ENCODE measurements at places on chromosomes 12 and 14.

DNA sequence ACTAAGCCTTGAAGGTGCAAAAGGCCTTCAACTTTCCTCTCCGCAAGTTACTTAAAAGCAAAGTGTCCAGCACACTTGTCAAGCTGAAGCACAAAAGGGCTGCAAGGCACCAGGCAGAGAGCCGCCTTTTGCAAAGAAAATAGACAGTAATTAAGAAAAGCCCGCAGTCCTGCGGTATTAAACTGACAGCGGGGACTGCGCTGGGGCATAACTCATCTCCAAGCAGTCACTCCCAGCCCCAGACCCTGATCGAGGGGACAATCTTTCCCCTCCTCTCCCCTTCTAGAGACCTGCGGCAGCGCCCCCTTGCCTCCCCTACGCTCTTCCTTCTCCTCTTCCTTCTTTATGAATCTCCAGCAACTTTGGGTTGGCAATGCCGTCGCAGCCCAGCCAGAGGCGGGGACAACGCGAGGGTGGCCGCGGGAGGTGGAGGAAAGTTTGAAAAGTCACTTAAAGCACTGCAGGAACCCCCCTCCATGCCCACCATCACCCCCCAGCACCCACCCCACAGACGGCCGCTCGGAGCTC is 200.9 kb upstream of the CAND1 start:
- peak; percentile 11 for DNase-seq

GRCh38 chr14:103129301-103130016 is 6.2 kb downstream of the TNFAIP2 start:
- DNase-seq, result no peak

DNA sequence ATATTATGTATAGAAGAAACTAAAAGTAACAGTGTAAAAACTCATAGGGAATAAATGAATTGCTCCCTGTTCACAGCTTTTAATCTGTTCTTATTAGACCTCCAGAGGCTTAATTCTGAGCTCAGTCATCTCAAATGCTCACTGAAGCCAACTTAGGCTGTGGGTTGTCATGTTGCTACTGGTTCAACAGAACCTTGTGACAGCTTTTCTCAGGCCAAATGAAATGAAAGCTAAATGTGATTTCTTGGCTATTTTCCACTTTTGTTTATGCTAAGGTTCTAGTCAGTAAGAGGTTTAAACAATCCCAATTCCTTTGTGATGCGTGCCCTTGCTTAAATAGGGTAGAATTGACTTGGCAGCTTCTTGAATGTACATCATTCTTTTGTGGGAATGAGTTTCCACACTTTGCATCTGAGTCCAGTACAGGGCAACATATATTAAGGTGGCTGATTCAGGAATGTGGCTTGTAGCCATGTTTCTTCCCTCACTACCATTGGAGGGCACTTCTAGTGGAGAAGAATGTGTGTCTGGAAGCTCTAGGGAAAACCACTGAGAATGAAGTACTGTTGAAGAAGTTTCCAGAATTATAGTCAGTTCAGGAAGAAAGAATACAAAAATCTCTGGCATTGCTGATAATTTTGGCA is 156.4 kb downstream of the NEDD1 start:
- no peak for DNase-seq

DNA sequence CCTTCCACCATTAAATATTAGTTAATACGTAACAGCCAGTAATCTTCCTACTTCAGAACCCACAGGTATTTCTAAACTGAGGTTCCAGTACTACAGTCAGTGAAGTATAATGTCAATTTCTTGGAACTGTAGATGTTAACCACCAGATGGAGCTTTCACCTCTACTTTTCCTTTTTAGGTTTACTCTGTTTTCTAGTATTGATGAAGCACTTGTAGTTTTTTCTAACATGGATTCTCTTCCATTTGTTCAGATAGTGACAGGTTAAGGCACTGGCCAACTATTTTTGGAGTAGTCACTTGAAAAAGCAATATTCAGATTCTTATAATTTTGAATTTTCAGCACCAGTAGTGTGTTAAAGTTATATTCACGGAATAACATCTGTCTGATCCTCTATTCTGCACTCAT is 4.6 kb upstream of the SEC23A start:
- DNase-seq, result peak; percentile 4

GRCh38 chr12:3913278-3913677 is 40.1 kb upstream of the PARP11 start:
- no peak for DNase-seq

DNA sequence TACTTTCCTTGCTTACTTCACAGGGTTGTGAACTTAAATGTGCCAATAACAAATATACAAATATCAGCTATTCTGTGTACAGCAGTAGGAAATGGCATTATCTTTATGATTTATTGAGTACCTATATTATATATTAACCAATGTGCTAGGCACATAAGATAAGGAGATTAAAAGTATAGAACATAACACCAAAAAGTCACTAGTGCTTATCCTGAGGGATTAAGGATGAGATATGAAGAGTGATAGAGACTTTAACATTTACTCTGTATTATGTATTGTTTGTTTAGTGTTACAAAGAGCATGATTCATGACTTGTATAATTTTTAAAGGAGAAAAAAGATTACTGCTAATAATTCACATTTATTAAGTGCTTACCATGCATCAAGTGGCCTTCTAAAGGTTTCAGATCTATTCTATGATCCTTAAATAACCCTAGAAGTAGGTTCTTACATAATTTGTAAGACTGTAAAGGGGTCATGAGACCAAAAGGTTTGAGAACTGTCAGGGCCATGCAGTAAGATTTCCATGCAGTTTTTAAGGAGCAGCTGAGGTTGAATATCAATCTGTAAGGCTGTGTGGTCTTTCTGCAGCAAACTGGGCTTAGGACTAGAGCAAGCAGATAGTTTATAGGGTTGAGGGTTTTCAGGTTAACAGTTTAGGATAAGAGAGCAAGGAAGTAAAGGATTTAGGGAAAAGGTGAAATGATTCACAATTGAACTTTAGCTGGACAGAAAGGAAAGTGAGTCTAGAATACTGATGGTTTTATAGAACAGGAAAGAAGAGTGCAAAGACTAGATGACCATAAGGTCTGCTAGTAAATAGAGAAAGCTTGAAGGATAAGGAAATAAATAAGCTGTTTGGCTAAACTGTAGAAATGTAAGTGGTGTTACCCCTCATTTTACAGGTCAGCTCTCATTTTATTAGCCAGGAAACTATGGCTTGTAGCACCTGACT is 7.0 kb downstream of the PYROXD1 start:
- DNase-seq, result no peak

DNA sequence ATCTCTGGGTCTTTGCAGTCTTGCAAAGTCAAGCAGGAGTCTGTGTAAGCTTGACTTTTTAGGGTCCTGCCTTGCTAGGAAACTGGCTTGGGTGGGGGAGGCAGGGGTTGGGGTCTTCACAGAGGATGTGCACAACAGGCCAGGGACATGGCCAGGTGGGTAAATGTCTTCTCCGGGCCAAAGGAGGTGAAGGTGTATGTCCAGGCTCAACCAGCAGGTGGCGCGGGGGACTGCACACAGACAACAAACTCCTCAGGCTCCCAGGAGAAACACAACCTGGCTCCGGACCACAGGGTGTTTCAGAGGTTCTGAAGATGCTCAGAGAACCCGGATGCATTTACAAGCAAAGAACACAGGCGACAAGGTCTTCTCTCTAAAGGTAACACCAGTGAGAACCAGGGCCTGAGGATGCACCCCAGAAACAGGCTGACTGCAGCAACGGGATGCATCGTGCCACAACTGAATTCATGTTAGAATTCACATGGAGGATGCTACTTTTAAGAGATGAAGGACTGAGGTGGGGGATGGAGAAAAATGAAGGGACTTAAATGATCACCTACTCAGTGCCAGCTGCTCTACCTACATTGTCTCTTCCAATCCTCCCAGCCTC is 56.0 kb downstream of the PLEKHG3 start:
- DNase-seq, result no peak

DNA sequence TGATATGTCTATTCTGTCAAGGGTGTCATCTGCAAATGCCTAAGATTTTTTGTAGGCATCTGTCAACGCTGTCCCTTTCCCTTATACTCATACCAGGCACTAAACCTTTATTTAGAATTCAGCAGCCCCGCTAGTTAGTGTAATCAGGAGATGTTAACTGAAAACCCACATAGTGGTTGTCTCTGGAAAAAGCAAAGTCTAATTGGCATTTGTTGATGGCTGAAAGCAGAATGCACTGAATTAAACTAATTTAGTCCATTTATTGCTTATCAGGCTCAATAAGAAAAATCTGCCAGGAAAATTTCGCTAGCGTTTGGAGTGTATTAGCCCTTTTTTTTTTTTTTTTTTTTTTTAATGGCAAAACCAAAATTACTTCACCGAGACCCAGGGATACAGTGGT is 34.5 kb downstream of the TDP1 start:
- DNase-seq, result no peak

- DNase-seq, result peak; percentile 9
These were observed 27.5 kb upstream of the DCN start for GRCh38 chr12:91210144-91210543.

DNA sequence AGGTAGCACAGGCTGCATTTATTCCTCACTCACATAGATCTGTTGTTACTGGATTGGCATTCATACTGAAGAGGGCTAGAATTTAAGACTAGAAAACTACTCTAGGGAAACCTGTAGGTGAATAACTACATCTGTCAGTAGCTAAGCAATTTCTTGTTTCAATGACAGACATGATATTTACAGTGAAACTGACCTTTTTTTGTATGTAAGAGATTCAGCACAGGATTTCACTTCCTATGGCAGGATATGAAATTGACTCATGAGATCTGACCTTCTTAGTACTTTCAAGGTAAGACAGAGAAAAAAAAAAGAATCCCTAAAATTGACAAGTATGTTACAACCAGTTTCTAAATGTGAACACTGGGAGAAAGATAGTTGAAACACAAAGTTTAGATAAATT is 189.8 kb upstream of the SLC16A7 start:
- DNase-seq, result no peak

- DNase-seq, result no peak
These were observed 72.7 kb upstream of the FUT8 start for GRCh38 chr14:65339866-65340265.

- DNase-seq, result no peak
These were observed 663 bp downstream of the LRRK2 start for GRCh38 chr12:40225337-40225983.

DNA sequence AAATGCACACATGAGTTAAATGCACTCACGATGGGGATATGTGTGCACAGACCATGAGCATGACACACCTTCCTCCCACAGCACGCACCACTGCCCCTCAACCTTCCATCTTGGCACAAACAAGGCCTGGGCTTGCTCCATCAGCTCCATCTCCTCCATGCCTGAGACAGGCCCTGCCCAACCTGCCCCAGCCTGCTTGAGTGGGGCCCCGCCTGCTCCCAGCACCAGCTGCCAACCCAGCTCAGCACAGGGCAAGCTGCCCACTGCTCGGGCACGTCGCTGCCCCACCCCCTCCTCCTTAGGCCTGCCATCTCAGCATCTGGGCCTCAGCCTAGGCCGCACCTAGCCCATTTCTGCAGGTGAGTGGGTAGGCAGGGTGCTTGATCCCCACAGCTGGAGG is 27.6 kb upstream of the KRT78 start:
- DNase-seq, result no peak

- DNase-seq, result no peak
These were observed 183.0 kb downstream of the SLC15A5 start for GRCh38 chr12:16094437-16094836.

- no peak for DNase-seq
These were observed 205.6 kb downstream of the BCL11B start for GRCh38 chr14:99066378-99066777.

GRCh38 chr14:37143475-37143874 is 28.9 kb downstream of the SLC25A21 start:
- DNase-seq, result no peak

GRCh38 chr12:96206936-96207662 is 12.9 kb downstream of the ELK3 start:
- DNase-seq, result no peak

DNA sequence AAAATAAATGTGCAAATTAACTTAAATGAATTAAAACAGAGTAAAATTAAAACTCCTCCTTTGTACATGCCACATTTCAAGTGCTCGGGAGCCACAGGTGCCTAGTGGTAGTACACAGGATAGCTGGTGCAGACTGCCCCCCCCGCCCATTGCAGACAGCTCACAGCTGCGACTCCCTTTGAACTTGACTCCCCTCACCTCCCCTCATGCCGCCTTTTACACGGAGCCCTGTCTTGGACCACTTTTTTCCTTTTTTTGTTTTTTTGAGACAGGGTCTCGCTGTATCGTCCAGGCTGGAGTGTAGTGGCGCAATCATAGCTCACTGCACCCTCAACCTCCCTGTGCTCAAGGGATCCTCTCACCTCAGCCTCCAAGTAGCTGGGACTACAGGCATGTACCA is 11.5 kb downstream of the SETD1B start:
- no peak for DNase-seq

- no peak for DNase-seq
These were observed 33.0 kb upstream of the SSTR1 start for GRCh38 chr14:38174711-38175110.

DNA sequence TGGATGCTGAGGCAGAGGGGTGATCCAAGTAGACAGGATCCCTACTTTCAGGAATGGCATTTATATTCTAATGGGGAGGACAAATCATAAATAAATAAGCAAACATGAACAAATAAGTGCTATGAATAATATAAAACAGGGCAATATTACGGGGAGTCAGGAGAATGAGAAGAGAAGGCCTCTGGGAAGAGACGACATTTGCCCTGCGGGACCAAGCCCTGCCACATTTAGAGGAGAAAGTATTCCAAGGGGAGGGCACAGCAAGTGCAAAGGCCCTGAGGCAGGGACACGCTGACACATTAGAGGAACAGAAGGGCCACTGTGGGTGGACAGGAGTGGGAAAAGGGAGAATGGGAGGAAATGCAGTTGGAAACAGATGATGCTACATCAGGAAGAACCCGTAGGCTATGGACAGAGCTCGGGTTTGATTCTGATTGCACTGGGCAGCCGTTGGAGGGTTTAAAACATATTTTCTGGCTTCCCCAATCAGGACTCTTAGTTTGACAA is 1.3 kb downstream of the RNFT2 start:
- no peak for DNase-seq

- no peak for DNase-seq
These were observed 104.9 kb downstream of the ATP23 start for GRCh38 chr12:58046271-58046670.

GRCh38 chr14:92121207-92121669 is 268 bp downstream of the NDUFB1 start:
- DNase-seq, result no peak

- no peak for DNase-seq
These were observed 1987.2 kb upstream of the SEL1L start for GRCh38 chr14:83520837-83521236.

GRCh38 chr12:63978519-63978918 is 134.0 kb downstream of the SRGAP1 start:
- no peak for DNase-seq

GRCh38 chr14:53638966-53639365 is 317.7 kb downstream of the BMP4 start:
- DNase-seq, result no peak

DNA sequence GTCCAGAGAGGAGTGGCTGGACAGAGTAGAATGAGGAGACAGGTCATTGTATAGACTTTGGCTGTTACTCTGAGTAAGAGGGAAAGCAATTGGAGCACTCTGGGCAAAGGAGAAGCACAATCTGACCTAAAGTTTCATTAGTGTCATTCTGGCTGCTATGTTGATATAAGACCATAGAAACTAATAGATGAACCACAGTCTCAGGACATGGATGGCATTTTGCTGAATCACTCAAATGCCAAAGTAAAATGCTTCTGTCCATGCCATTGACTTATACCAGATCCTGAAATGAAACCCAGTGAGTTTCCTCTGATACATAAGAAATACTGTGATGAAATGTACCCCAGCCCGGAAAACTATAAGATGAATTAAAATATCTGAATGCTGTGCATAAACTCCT is 65.8 kb upstream of the COCH start:
- no peak for DNase-seq

Data from NCI-H2227 treated with DMSO at 0.1 percent for 48 hours (cell line).